Islet precursor cell (in vitro differentiated cells): ENCODE measurements at places on chromosomes 11 and 22.

- no peak for DNase-seq
Measured at GRCh38 chr22:23514322-23515038, 65.6 kb downstream of the IGLL1 start.

- peak; percentile 82 for DNase-seq
Measured at GRCh38 chr22:39234472-39234787, 10.4 kb downstream of the PDGFB start.

GRCh38 chr11:110425751-110426545 is 3.8 kb upstream of the FDX1 start:
- DNase-seq: no peak

GRCh38 chr11:16395601-16396000 is 39.3 kb upstream of the SOX6 start:
- no peak for DNase-seq

- DNase-seq: no peak
Measured at GRCh38 chr22:47020166-47020565, 257.7 kb downstream of the TBC1D22A start.

- no peak for DNase-seq
Measured at GRCh38 chr11:27532652-27533325, 26.2 kb upstream of the LIN7C start.

GRCh38 chr11:64859542-64860414 is 15.3 kb upstream of the CDC42BPG start:
- no peak for DNase-seq

DNA sequence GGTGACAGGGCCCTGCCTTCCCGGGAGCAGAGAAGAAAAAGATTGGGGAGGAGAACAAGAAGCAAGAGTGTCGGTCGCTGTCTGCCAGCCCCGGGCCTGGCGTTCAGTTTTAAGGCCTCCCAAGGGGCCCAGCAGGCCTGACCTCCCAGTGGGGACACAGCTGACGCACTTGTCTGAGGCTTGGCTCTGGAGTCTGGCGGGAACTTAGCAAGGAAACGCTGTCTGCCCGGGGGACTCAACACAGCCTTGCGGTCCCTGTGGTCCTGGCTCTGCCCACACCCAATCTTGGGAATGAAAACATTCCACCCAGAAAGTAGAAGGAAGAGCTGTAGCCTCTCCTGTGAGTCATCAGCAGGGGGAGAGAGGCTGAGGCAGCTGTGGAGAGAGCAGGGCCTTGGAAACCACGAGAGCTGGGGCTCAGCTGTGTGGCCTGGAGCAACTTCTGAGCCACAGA is 54.4 kb downstream of the TRAF6 start:
- DNase-seq: peak; percentile 98

DNA sequence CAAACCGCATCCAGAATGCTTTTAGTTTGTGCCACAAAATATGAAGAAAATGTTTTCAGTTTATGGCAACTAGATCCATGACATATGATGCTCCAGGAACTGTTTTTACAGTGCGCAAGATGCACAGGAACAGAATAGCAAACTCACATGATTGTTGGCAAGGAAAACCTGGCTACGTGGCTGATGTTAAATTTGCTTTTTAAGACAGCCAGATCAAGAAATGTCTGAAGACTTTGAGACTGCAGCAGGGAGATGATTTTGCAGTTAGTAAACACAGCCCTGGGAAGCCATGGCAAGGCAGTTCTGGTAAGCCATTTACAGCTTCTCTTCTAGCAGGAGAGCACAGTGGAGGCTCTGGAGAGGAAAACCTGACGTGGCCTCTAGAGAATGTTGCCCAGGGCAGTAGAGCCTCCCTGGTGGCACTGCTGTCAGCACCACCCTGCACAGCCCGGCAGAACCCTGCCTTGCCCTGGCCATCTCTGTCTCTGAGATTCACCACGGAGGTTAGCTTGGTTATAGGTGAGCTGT is 69.8 kb upstream of the TNRC6B start:
- DNase-seq: peak; percentile 71

DNA sequence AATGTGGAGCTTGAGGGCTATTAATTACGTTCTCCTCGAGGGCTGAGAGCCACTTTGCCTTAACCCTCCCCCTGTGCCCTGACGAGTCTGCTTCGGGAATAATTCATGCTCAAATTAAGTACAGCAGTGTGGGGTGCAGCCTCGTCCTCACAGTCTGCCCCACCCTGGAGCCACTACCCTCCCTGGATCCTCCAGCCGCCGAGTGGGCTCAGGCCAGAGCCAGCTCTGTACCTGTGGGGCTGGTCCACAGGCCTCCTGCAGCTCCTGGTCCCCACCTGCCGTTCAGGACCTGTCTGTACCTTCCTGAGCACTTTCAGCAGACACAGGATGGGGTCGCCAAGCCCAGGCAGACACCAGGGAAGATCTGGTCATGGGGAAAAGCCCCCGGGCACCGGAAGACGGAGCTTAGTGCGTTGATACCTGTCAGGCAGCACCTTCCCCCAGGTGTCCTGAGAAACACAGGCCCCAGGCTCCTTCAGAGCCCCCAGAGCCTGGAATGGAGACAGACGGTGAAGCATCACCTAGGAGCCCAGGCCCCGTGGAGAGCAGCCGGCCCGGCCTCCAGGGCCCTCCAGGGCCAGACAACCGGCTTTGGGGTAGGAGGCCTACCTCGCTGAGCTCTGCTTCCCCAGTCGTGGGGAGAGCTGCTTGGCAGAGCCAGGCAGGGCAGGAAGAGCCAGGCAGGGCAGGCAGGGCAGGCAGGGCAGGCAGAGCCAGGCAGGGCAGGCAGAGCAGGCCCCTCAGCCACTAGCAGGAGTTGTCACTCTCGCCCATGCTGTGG is 9.7 kb downstream of the TSPAN32 start:
- no peak for DNase-seq

DNA sequence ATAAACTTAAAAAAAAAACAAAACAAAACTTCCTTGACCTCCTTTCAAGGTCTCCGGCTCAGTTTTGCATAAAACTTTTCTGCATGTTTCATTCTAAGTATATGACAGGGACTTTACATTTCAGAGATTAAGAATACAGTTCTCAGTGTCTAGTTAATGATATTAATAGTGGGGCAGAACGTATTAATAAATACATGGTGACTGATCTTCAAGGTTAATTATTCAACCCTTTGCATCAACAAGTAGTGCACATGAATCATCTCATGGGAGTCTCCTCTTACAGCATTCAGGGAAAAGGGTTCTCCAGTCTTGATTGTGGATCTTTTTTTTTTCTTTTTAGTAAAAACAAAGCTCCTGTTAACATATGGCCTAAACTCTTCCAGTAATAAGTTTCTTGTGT is 146.8 kb downstream of the KIRREL3 start:
- no peak for DNase-seq

- DNase-seq: no peak
Measured at GRCh38 chr11:35377262-35377661, 42.1 kb downstream of the SLC1A2 start.

DNA sequence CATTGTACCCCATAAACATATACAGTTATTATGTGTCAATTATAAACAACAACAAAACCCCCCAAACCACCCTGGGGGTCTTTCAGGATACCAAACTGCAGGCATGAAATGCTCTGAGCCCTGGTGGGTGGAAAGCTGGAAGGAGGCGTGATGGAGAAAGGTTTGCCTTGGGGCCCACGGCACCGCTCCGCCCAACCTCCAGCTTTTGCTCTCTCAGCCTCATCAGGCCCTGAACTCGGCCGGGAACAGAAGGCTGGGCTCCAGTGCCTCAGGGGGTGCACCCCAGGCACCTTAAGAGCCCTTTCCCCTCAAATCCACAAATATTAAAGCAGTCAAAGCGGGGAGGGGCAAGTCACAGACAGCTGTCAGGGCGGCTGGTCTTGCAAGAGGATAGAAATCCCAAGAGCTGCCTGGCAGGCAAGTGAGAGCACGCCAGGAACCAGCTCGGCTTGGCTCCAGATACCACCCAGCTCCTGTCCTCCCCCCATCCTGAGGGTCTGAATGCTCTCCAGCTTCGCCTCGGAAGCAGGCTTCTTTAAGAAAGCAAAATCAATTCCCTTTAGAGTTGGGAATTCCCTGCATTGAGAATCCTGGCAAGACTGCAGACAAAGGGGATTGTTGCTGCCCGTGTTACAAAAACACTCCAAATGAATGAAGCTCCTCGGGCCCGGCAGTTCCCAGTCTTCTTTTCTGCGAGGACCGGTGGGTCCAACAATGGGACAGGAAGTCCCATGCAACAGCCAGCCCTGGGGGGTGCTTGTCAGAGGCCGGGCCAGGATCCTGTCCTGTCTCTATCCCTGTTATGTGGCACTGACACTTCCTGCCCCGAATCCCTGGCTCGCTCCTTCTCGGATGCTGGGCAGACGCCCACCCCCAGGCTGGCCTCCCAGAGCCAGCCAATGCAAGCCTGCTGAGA is 80.8 kb downstream of the NAT10 start:
- no peak for DNase-seq

- DNase-seq: no peak
Measured at GRCh38 chr22:36510384-36510783, 3.5 kb upstream of the FOXRED2 start.

DNA sequence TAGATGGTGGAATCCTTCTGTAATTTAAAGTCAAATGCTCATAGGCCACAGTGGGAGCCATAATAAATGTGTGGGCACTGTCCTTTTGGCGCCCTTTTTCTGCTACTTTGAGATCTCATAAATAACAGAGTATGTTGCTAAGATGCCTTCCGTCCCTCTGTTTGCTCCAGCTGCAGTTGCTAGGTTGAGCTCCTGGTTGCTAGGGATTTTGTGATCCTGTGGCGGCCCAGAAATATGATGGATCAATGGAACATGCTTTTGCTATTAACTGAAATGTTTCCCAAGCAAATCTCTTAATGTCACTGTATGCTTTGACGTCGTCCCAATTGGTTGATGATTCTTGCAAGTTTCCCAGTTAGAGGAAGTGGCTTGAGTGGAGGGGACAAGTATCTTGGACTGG is 53.5 kb downstream of the MYO18B start:
- DNase-seq: no peak

- no peak for DNase-seq
Measured at GRCh38 chr11:101482556-101483124, 101.2 kb downstream of the TRPC6 start.

GRCh38 chr11:126337474-126338241 is 17.8 kb upstream of the ST3GAL4 start:
- DNase-seq: peak; percentile 59

GRCh38 chr11:129295746-129296145 is 79.9 kb upstream of the BARX2 start:
- peak; percentile 66 for DNase-seq

DNA sequence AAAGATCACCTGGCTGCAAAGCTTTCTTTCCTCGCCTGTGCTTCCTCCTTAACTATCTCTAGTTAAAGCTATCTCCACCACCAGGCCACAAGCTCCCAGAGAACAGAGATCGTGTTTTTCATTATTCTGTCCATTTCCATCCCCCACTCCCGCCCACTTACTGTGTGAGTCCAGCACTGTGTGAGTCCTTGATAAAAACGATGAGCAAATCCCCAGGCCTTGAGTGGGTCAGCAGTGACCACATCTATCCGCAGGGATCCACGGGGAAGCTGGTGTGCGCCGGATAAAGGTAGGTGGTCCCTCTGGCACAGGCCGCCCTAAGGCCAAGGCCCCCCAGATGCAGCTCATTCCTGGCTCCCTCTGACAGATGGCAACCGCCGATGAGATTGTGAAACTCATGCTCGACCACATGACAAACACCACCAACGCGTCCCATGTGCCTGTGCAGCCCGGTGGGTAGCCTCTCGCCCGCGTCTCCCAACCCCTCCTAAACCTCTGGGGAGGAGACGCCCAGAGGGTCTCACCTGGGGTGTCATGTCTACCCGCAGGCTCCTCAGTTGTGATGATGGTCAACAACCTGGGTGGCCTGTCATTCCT is 9.3 kb downstream of the TKFC start:
- no peak for DNase-seq

DNA sequence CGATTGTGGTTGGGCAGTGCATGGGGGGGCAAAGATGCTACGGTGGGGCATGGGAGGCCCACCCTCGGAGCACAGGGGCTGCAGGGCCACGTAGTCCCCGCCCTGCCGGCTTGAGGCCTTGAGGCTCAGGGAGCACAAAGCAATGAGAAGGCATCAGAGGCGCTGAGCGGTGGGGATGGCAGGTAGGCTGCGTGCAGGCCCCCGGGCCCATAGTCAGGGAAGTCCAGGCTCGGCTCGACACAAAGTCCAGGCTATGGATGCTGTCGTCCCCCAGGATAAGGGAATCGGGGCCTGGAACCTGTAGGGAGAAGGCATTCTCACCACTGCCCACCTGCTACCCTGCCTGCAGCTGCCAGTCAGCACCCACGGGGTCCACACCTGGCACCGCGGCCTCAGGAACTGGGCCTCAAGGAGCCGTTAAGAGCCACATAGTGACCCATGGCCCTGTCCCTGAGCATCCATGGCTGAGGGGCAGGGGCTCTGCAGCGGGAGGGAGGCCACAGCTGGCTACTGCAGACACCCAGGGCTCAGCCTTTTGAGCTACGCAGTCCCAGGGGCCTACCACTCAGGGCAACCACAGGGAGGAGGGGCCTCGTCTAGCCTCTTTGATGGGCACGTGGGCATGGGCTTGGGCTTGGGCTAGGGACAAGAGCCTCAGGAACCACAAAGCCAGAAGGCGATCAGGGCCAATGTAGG is 179.7 kb downstream of the IGLL1 start:
- no peak for DNase-seq

DNA sequence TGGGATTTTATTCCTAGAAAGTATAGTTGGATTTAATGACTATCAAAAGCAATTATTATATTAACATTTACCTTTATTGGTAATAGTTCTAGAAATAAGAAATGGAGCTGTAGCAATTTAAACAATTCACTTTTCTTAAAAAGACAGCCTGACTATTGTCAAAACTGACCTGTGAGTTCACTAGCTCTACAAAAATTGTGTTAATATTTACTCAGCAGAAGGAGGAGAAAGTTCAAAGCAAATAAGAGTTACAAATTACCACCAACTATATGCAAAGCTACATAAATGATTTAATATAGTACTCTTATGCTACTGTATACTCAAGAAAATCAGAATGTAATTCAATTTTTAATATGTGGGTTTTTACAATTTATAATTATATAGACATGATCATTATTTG is 310.0 kb downstream of the DCDC1 start:
- no peak for DNase-seq

DNA sequence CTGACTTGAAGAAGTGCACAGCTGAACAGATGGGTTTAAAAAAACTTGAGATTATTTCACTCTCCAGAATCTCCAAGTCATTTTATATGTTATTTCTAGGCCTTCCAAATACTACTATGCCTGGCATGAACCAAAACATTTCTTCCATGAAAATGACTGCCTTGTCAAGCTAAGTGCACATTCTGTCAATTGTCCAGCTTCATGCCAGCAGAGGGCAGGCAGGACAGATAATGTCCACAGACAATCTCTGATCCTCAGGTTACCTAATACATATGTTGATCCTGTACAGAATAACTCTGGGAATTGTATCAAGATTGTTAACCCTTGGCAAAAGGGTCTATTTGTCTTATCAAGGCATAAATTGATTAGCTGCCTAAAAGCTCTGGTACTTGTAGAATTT is 229.5 kb downstream of the AASDHPPT start:
- no peak for DNase-seq

GRCh38 chr11:67356864-67357561 is 3.7 kb upstream of the POLD4 start:
- peak; percentile 89 for DNase-seq

GRCh38 chr11:68843052-68843561 is 1.4 kb upstream of the CPT1A start:
- DNase-seq: no peak

DNA sequence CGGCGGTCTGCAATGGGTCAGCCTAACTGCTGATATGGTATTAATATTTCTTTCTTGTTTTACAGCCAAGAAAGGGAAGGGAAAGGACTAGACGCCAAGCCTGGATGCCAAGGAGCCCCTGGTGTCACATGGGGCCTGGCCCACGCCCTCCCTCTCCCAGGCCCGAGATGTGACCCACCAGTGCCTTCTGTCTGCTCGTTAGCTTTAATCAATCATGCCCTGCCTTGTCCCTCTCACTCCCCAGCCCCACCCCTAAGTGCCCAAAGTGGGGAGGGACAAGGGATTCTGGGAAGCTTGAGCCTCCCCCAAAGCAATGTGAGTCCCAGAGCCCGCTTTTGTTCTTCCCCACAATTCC is 1.9 kb downstream of the MDK start:
- no peak for DNase-seq
